ACHN (cell line): ENCODE measurements at places on chromosomes 1 and 21.

DNA sequence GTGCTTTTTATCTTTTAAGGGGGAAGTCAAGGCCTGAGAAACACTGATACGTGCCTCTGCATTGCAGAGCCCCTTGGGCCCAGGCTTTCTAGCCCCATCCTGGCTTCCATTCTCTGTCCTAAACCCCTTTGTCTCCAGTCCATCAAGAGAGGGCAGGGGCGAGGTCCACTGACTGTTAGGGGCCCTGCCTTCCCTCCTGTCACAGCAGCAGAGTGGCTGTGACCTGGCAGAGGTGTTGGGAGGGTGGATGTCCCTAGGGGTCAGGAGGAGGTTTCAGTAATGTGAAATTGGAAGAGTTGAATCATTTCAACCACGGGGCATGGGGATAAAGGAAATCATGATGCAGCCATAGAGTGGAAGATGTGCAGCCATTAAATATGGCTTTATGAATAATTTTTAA, 24.0 kb downstream of the SOX13 start:
- DNase-seq = no peak

GRCh38 chr1:77825131-77825709, 45.8 kb downstream of the MIGA1 start:
- peak; percentile 73 for DNase-seq

- DNase-seq = no peak
Observed at GRCh38 chr21:45290948-45291612, 3.4 kb upstream of the POFUT2 start.

GRCh38 chr1:243926803-243927245, 76.8 kb upstream of the AKT3 start:
- peak; percentile 97 for DNase-seq

- no peak for DNase-seq
Observed at GRCh38 chr1:53945183-53945432, 391 bp downstream of the IFT25 start.

- no peak for DNase-seq
Observed at GRCh38 chr1:181714428-181714827, 231.1 kb downstream of the CACNA1E start.

- no peak for DNase-seq
Observed at GRCh38 chr1:161740921-161741320, 8.7 kb upstream of the DUSP12 start.

- DNase-seq = no peak
Observed at GRCh38 chr1:173043253-173043652, 7.5 kb downstream of the TNFSF18 start.

GRCh38 chr1:54884768-54885167, 2.2 kb downstream of the DHCR24 start:
- no peak for DNase-seq

GRCh38 chr1:32388641-32389040, 5.6 kb downstream of the BSDC1 start:
- no peak for DNase-seq

- no peak for DNase-seq
Observed at GRCh38 chr21:27164208-27165177, 197.6 kb upstream of the ADAMTS5 start.

- no peak for DNase-seq
Observed at GRCh38 chr1:24294716-24295371, 24.3 kb upstream of the GRHL3 start.

- DNase-seq = no peak
Observed at GRCh38 chr1:31507676-31508530, 68.4 kb upstream of the TINAGL1 start.

- DNase-seq = no peak
Observed at GRCh38 chr1:213982672-213983492, 4.9 kb upstream of the PROX1 start.

DNA sequence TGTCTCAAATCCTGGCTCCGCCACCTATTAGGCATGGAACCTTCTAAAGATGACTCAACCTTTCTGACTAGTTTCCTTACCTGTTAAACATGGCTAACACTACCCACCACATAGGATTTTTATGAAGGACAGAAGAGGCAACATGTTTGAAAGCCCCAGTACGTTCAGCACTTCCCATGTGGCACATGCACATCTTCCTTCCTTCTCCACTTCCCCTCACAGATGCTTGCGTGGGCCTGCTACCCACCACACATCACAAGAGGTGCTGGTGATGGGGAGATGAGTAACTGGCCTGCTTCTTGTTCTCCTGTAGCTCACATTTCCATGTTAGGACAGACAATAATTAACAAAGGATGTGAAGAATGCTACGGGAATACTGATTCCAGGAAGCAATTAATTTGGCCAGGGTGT, 7.1 kb downstream of the ZBTB21 start:
- DNase-seq = no peak
